Placental epithelial cell (primary cell): ENCODE measurements at places on chromosomes 11 and 22. TPM values are rescaled to one million over a fixed set of nuclear protein-coding genes. Genes with fewer than 3 reads are reported as not detected.

OR51F1 gene
- total RNA-seq: not detected in 2 replicates

CLCF1 gene
- total RNA-seq: 17.8 and 22.8 TPM in 2 replicates

SCUBE2 gene
- total RNA-seq: 0.33 and 1.6 TPM in 2 replicates

JRKL gene
- 6.4 and 7.1 TPM in 2 replicates for total RNA-seq

P2RY6 gene
- 1.8 and 8.2 TPM in 2 replicates for total RNA-seq

CSF2RB gene
- total RNA-seq: 5.5 and 6.9 TPM in 2 replicates

OR52E8 gene
- total RNA-seq: not detected in 2 replicates

PDE2A gene
- total RNA-seq: 0.43 and 0.79 TPM in 2 replicates

GTSE1 gene
- 3.1 and 7.6 TPM in 2 replicates for total RNA-seq

GLB1L3 gene
- total RNA-seq: not detected in 2 replicates

OR10D3 gene
- not detected in 2 replicates for total RNA-seq

PKDREJ gene
- total RNA-seq: under 0.01 TPM in 2 replicates

BRMS1 gene
- 31.4 and 56.2 TPM in 2 replicates for total RNA-seq

PRAME gene
- total RNA-seq: not detected in 2 replicates

ANO1 gene
- total RNA-seq: 36.7 and 39.7 TPM in 2 replicates

PHOX2A gene
- 0.39 TPM in 1 of 2 replicates, not detected in the other for total RNA-seq

POLD3 gene
- 6.3 and 11.4 TPM in 2 replicates for total RNA-seq

SNX32 gene
- 1.1 and 5.5 TPM in 2 replicates for total RNA-seq

TCF20 gene
- total RNA-seq: 26.7 and 37.1 TPM in 2 replicates

GPR137 gene
- total RNA-seq: 19.2 and 20.0 TPM in 2 replicates

SAA4 gene
- total RNA-seq: not detected in 2 replicates

ZBTB16 gene
- 90.4 and 137 TPM in 2 replicates for total RNA-seq

SELENOM gene
- total RNA-seq: 59.2 and 79.7 TPM in 2 replicates

UPK3A gene
- not detected in 2 replicates for total RNA-seq

CD44 gene
- total RNA-seq: 13.3 and 33.4 TPM in 2 replicates

DEPDC5 gene
- 17.6 and 19.6 TPM in 2 replicates for total RNA-seq

LARGE1 gene
- 6.7 and 8.2 TPM in 2 replicates for total RNA-seq

CST6 gene
- 39.3 and 66.6 TPM in 2 replicates for total RNA-seq

NPTXR gene
- 0.43 and 0.79 TPM in 2 replicates for total RNA-seq

MMP1 gene
- 0.39 and 0.43 TPM in 2 replicates for total RNA-seq

NLRP10 gene
- 4.7 and 47.7 TPM in 2 replicates for total RNA-seq

IFITM1 gene
- total RNA-seq: 2.4 TPM in 1 of 2 replicates, not detected in the other

FKBP2 gene
- 25.8 and 70.3 TPM in 2 replicates for total RNA-seq

MS4A6A gene
- total RNA-seq: not detected in 2 replicates

MRGPRX3 gene
- not detected in 2 replicates for total RNA-seq

NUDT22 gene
- 42.0 and 67.0 TPM in 2 replicates for total RNA-seq

CREB3L1 gene
- total RNA-seq: 46.0 and 51.4 TPM in 2 replicates

SCGB1A1 gene
- total RNA-seq: not detected in 2 replicates

PDGFD gene
- total RNA-seq: 3.5 and 4.0 TPM in 2 replicates

OR51B4 gene
- total RNA-seq: not detected in 2 replicates

EEF1G gene
- total RNA-seq: 1,098 and 1,125 TPM in 2 replicates

FLRT1 gene
- not detected in 2 replicates for total RNA-seq

C22orf31 gene
- 0.39 TPM in 1 of 2 replicates, not detected in the other for total RNA-seq

PNPLA5 gene
- total RNA-seq: not detected in 2 replicates

APOC3 gene
- total RNA-seq: not detected in 2 replicates

OR52H1 gene
- 0.76 and 0.79 TPM in 2 replicates for total RNA-seq

PGA5 gene
- not detected in 2 replicates for total RNA-seq

BCO2 gene
- 0.43 and 1.2 TPM in 2 replicates for total RNA-seq

PLA2G6 gene
- 17.4 and 48.3 TPM in 2 replicates for total RNA-seq

CHRNA10 gene
- total RNA-seq: 0.65 and 1.2 TPM in 2 replicates

GPHA2 gene
- total RNA-seq: not detected in 2 replicates

CTSD gene
- 58.1 and 60.8 TPM in 2 replicates for total RNA-seq

CDC45 gene
- 4.3 and 5.5 TPM in 2 replicates for total RNA-seq

ST14 gene
- 0.11 TPM in 1 of 2 replicates, not detected in the other for total RNA-seq

FAM227A gene
- 1.2 and 3.1 TPM in 2 replicates for total RNA-seq

CRACR2B gene
- 1.2 and 1.6 TPM in 2 replicates for total RNA-seq

KDM2A gene
- 77.6 and 89.1 TPM in 2 replicates for total RNA-seq

TSGA10IP gene
- not detected in 2 replicates for total RNA-seq
